Activated T-cell treated with anti-CD3 and anti-CD28 coated beads for 4 hours (primary cell): ENCODE measurements at places on chromosomes 11 and 22.

GRCh38 chr11:95262994-95263765, 32.2 kb upstream of the SESN3 start:
- no peak for DNase-seq

- DNase-seq = no peak
Observed at GRCh38 chr22:32823024-32823730, 21.7 kb downstream of the TIMP3 start.

DNA sequence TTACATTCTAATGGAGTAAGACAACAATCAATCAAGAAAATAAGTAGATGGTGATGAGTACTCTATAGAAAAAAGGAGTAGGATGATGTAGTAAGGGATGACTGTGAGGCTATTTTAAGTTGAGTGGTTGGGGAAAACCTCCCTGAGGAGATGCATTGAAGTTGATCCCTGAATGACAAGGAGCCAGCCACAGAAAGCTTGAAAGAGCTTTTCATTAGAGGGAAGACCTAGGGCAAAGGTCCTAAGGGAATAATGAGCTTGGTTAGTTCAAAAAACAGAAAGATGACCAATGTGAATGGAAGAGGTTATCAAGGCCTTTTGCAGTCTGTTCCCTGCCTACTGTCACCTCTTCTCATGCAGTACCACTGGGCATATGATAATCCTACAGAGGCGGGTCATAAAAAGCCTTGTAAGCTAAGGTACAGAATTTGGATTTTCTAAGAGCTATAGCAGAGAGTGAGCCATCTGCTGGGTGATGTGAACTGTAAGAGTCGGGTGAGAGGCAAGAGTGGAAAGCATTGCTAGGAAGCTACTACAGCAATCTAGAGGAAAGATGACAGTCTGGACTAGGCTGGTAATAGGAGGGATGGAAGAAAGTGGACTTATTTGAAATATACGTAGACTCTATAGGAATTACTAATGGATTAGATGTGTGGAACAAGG, 3.1 kb downstream of the PPP2R1B start:
- DNase-seq = no peak

- DNase-seq = no peak
Observed at GRCh38 chr11:33543823-33544222, 156.8 kb downstream of the C11orf91 start.

GRCh38 chr11:106012744-106013143, 9.3 kb downstream of the MSANTD4 start:
- no peak for DNase-seq

GRCh38 chr11:90438069-90438468, 215.2 kb upstream of the CHORDC1 start:
- DNase-seq = no peak
